ENCODE measurements at places on chromosomes 4 and X. TPM values are rescaled to one million over a fixed set of nuclear protein-coding genes. Genes with fewer than 3 reads are reported as not detected.

DNA sequence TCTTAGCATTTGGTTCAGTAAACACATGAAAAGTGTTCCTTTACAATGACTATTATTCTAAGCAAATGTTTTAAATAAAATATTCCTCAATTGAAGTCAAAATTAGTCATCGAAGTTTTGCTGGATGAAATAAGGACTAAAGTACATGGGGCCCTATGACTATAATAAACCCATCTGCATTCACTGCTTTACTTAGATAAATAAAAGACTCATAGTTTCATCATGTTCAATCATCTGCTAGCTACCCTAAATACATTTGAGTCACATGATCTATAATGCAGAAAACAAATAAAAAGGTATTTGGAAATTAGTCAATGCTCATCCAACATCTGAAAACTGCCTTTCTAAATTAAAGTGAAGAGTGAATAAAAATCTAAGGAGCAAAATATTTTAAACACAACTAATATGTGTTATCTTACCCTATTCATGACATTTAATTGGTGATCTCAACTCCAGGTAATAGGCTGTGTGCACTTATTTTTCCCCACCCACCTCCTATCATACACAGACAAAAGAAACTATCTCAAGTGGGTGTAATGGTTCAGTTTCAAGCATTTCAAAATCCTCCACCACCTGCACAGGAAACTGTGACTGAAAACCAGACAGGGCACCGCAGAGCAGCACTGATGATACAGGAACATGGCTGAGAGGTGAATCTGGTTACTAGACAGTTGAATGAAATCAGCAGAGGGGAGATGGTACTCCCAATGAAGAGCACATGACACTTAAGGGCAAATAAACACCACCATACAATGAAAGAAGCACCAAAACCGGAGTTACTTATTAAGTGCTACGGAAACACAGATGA, 78.6 kb downstream of the CAMK2D start:
- no peak for DNase-seq

DNA sequence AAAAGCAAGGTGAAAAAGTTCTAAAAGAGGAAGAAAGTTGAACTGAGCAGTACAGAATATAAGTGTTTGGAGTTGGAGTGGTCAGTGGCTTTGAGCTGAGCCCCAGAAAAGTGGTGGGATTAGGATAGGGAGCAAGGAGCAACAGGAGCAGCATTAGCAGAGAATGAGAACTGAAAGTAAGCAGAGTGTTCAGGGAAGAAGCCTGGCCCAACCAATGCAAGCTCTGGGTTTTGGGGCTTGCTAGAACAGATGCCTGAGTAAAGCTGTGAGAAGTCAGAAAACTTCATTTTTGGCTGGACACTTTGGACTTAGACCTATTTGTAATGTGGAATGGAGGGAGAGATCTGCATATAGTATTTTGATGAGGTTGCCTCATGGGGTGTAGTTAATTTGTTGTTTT, 17.8 kb downstream of the JADE1 start:
- DNase-seq = peak; percentile 51

The MAP7D2 gene
- total RNA-seq = 0.44 TPM

- no peak for DNase-seq
These were observed 3.5 kb upstream of the EDNRA start for GRCh38 chr4:147477439-147477838.

DNA sequence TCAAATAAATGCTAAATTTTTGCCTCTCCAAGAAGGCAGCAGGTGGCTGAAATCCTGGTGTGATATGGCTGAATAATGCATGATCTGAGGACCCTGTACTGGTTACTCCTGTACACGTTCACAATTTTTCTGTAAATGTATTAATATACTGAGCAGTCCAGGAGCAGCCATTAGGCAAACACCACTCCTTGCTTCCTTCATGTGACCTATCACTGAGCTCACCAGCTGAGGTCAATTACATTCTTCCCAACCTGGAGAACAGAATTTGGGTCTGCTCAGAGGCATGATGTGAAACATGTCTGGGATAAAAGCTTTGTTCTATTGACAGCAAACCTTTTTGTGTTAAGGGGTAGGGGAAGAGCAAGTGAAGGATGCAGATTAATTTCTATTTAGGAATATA, 26.9 kb downstream of the RAB40AL start:
- DNase-seq = no peak

- no peak for DNase-seq
These were observed 900.3 kb downstream of the PCDH7 start for GRCh38 chr4:31620476-31620875.

DNA sequence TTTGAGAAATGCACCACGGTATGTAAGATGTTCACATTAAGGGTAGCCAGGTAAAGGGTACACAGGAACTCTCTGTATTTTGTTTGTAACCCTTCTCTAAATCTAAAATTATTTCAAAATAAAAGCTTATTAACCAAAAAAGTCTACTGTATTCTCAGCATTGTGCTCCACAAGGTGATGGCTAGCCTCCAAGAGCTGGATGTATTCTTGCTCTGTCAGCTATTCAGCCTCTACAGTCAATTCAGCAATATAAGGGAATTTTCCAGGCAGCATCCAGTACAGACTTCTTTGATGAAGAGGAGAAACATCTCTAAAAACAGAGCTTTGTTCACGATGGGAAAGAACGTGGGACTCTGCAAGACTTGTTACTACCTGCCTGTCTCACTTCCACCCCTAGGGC, 63.5 kb upstream of the MAOA start:
- peak; percentile 54 for DNase-seq

DNA sequence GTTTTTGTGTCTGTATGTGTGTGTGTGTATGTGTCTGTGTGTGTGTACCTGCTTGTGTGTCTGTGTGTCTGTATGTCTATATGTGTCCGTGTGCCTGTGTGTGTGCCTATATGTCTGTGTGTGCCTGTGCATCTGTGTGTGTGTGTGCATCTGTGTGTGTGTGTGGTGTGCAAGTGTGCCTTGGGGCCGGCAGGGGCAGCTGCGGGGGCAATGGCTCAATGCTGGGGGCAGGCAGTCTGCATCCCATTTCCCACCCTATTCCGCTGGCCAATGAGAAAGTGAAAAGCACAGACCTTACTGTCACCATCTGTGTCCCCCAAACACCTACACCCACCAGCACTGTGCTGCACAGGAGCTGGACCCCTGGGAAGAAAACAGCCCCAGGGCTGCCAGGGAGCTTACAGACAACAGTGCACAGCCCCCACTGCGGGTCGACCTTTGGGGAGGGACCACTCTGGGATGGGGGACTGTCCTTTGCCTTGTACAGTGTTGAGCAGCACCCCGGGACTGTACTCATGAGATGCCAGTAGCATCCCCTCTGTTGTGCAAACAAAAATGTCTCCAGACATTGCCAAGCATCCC, 246.0 kb downstream of the EVC2 start:
- no peak for DNase-seq

GRCh38 chr4:10623241-10623640, 61.3 kb downstream of the CLNK start:
- no peak for DNase-seq

DNA sequence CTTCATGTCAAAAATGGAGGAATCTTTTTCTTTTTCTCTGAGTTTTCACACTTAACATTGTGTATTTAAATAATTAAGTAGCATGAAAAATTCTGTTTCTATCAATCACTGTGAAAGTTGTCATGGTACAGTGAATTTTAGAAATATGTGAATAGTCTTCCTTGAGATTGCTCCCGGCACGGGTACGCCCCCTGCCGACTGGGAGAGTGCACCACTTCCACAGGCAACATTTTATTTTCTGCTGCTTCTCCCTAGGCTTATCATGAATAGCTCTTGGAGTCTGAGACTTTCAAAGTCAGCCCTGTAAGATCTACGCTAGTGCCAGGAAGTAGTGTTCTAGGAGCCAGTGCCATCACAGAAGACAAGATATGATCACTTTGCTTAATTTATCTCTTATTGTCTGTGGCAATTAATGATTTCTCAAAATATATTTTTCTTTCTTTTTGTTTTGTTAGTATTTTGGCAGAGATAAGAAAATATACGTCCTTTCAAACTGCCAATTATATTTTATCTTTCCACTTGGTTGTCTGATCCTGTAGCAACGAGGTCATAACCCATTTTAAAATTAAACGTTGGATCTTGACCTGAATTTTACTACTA, 763.8 kb upstream of the AADAT start:
- peak; percentile 9 for DNase-seq

DNA sequence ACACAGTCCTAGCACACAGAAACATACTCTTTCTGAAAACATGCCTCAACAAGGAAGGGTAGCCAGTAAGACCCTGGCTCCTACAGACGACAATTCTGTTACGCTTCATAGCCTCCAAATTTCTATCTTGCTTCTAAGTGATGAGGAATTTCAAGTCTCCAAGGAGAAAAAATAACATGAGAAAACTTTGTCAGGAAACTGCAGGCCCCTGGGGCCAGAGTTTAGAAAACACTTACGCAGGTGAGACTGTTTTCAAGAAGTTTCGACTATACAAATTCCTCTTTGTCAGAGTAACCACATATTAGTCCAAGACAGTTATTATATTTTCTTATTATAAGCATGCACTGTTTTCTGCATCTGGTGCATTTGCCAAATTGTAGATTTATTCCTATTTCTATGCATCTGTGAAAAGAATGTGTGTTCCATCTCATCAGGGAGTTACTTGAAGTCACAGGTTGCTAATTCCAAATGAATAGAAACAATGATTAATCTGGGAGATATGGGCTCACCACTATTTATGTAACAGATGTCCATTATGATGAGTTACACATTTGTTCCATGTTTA, 30.3 kb upstream of the HCCS start:
- peak; percentile 90 for DNase-seq

- DNase-seq = no peak
These were observed 48.5 kb upstream of the GPRIN3 start for GRCh38 chr4:89356086-89356485.

The PF4V1 gene
- 0.27 TPM for total RNA-seq

The TCEAL6 gene
- not detected for total RNA-seq

The CLTRN gene
- total RNA-seq = 0.13 TPM

The CTAG2 gene
- not detected for total RNA-seq

The ACE2 gene
- 0.04 TPM for total RNA-seq

- no peak for DNase-seq
These were observed 57.4 kb downstream of the PTTG2 start for GRCh38 chr4:38017609-38018008.

- DNase-seq = peak; percentile 20
These were observed 2068.9 kb downstream of the PCDH7 start for GRCh38 chr4:32789026-32789608.

DNA sequence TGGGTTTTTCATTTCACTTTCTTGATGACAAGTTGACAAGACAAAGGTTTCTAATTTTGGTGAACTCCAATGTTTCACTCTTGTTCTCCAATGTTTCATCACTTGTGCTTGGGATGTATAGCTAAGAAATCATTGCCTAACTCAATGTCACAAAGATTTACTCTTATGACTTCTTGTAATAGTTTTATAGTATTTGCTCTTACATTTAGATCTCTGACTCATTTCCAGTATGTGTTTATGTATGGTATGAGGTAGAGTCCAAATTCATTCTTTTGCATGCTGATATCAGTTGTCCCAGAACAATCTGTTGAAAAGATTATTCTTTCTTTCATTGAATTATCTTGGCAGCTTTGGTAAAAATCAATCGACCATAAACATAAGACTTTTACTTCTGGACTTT, 12.2 kb upstream of the NWD2 start:
- no peak for DNase-seq

The EGF gene
- 9.4 TPM for total RNA-seq

The NALF2 gene
- total RNA-seq = 0.31 TPM

DNA sequence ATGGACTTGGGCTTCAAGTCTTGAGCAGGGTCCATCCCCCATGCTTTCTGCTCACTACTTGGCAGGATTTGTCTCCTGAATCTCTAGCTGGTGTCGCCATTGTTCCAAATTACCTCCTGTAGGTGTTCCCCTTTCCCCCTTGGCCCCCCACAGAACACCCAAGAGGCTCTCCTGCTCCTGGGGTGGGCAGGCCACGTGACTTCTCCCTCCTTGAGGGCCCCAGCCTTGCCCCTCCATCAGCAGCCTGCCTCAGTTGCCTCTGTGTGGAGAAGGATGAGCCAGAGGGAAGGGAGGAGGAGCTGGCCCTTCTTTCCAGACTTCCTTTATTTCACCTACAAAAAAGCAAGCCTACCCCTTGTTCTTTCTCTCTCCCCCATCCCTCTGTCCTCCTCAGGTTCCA, 1.8 kb downstream of the GPR78 start:
- DNase-seq = no peak

- DNase-seq = peak; percentile 99
These were observed at the start of gene TCEANC for GRCh38 chrX:13652850-13653693. TSS of gene TCEANC (plus strand) at chrX:13653141. CDS start at chrX:13662509, 9,368 bp downstream.

The DRD5 gene
- 0.09 TPM for total RNA-seq

The HPGD gene
- 5.0 TPM for total RNA-seq

The TIMP1 gene
- total RNA-seq = 98.9 TPM

The AREG gene
- total RNA-seq = 0.09 TPM

DNA sequence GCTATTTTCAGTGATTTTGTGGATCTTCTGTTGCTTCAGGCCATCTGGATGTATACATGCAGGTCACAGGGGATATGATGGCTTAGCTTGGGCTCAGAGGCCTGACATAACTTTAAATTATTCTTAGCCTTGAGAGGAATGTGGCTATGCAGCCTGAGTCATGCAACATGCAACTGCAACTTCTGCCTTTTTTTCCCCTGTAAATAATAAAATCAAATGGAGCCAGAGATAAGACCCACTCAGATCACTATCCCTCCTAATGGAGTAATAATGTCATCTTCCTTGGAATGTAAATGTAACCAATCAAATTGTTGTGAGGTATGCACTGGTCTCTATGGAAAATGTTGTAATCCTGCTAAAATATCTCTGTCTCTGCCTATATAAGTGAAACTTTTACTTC, 54.9 kb downstream of the MAGEB17 start:
- peak; percentile 6 for DNase-seq

The PFKFB1 gene
- 0.35 TPM for total RNA-seq

Data from muscle of leg (tissue), 16 donors.